ENCODE measurements at places on chromosomes 11 and 22.

DNA sequence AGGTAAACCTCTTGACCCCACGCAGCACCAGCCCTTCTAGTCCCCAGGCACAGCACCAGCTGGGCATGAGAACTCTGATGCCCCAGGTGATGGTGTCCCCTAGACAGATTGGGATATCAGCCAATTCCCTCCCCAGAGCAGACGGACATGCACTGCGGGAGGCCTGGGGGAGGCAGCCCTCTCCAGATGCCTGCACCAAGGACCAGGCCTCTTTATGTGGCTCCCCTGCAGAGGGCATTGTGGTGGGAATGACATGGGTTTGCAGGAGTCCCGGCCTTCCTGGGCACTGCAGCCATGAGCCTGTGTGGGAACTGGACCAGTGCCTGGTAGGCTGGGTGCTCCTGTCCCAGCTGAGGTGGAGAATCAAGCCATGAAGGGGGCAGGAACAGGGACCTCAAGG, 25.9 kb downstream of the PPM1F start:
- DNase-seq = no peak

DNA sequence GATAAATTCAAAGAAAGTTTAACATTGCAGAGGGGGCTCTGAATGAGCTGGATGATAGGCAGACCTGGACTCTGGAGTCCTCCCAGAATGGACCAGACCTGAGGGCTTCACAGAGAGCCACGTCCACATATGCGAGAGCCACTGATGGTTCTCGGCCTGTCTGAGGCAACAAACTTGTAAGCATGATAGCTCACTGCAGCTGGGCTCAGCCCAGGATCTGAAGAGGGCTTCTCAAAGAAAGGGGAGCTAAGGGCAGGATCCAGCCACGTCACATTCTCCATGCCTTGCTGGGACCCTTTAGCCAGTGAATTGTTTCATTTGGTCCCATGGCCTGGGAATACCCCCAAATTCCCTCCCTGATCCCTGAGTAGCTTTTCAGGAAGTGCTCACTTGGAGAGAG, 98.9 kb downstream of the ATXN10 start:
- no peak for DNase-seq

DNA sequence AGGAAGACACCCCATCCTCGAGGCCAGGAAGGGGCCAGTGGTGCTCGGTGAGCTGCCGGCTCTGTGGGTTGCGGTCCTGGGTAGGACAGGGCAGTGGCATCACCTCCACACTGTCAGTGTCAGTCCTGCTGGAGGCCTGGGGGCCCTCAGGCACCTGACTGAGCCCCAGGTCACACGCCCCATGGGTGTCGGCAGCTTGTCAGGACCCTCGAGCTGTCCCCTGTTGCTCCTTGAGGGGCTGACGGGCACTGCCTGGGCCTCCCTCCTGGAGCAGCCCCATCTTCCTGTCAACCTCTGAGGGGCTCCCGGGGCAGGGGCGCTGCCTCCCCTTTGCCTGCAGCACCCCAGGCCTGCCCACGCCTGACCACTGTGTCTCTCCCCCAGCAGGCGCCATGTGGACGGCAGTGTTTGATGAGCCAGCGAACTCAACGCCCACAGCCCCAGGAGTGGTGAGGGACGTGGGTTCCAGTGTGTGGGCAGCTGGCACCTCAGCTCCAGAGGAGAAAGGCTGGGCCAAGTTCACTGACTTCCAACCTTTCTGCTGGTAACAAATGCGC, 35.4 kb downstream of the SBF1 start:
- no peak for DNase-seq

- no peak for DNase-seq
Observed at GRCh38 chr11:119706029-119706428, 23.0 kb downstream of the NECTIN1 start.

- no peak for DNase-seq
Observed at GRCh38 chr22:48984639-48985038, 843.0 kb downstream of the BRD1 start.

DNA sequence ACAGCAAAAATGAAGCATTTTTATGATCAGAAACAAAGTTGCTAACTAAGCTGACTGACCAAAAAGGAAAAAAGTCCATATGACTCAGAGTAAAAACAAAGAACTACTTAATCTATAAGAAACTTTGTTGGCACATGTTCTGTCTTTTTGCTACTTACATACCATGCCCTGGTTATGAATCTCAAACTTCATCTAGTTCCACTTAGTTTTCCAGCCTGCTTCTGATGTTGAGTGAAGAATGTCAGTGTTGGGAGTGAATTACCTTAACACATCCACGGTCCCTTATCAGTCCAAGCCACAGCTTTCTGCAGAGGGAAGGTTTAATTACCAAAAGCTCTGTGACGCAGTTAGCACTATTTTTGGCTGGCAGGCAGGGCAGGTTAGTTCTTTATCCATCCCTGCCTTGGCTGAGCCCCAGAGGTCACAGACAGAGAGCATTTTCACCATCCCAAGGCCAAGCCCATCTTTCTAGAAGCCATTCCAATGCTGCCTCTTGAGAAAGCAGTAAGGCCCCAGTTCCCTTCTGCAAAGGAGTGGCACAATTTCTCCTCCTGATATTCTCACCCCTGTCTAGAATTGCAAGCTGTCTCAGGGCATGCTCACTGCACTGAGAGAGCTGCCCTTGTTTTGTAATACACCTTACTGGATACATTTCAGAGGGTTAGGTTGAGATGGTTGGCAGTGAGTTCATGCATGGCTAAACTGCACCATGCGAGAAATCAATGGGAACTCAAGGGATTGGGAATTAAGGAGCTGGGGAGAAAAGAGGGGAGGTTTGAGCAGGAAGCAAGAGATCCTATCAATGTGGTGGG, 67.1 kb downstream of the SLC1A2 start:
- DNase-seq = no peak

DNA sequence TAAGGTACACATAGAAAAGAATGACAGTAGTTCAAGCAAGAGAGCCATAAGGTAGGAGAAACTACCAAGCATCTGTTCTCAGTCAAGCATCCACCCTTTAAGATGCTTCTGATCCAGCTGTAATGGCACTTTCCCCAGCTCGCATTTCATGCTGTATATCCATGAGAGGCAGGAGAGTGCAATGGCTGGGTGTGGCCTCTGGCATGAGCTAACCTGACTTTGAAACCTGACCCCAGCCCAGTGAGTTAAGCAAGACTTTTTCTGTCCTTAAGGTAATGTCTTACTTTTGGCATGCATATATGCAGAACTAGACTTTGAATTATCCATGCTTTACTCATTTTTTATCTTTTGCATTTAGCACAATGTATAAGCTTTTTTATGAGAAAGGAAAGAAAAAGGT, 79.8 kb upstream of the CNTN5 start:
- no peak for DNase-seq

DNA sequence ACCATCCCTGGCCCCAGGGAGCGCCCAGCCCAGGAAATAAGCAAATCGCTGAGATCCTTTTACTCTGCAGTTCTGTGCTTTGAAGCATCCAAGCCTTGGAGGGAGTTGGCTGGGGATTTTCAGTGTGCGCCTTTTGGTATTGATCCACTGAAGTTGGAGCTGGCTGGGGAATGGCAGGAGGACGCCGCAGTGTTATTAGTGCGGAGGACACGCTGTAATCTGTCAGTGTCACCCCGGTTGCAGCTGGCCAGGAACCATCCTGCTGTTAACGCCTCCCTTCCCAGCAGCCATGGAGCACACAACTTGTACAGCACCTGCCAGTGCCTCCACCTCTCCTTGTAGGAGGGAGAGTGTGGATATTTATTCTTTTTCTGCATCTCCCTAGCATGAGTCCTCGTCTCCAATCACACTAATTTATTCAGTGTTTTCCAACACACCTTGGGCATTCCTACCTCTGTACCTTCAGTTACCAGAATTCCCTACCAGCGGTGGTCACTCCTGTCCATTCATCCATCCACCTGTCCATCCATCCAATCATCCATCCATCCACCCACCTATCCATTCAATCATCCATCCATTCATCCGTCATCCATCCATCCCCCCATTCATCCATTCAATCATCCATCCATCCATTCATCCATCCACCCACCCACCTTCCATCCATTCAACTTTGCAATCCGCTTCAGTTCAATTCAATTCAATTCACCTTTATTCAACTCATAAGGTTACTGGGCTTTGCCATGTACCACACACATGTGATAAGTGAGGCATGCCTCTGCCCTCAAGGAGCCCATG, 21.9 kb upstream of the EIF3D start:
- DNase-seq = no peak

GRCh38 chr11:61270354-61271076, 24.6 kb downstream of the VWCE start:
- DNase-seq = no peak

DNA sequence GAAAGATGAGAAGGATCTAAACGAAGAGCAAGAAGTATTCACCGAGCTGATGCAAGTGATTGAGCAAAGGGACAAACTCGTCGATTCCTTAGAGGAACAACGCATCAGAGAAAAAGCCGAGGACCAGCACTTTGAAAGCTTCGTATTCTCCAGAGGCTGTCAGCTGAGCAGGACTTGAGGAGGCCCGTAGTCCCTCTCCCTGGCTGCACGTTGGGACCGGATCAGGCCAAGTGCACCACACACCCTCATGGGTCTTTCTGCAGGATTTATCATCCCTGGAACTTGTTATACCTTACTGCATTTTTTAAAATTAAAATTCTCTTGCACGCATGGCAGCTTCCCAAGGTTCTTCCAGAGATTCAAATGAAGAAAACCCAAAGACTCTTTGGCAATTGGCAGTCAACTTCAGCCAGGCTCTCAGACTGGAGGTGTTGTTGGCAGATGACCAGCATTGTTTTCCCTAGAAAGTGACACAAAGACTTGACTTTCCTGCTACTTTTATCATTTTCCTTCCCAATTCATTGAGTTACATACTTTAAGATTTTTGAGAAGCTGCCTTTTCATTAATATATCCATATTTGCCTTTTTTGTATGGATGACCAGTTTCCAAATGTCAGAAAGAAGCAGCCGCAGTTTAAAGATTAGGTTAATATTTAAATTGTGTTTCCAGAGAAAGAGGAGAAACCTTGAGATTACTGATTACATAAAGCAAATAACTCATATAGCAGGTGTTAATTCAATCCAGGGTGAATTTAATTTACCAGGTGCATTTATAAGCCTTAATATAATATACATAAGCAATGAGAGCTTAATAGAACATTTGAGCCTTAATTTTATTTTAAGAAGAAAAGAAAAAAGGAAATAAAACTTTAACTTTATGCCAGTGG, 18.8 kb upstream of the PARVA start:
- no peak for DNase-seq

DNA sequence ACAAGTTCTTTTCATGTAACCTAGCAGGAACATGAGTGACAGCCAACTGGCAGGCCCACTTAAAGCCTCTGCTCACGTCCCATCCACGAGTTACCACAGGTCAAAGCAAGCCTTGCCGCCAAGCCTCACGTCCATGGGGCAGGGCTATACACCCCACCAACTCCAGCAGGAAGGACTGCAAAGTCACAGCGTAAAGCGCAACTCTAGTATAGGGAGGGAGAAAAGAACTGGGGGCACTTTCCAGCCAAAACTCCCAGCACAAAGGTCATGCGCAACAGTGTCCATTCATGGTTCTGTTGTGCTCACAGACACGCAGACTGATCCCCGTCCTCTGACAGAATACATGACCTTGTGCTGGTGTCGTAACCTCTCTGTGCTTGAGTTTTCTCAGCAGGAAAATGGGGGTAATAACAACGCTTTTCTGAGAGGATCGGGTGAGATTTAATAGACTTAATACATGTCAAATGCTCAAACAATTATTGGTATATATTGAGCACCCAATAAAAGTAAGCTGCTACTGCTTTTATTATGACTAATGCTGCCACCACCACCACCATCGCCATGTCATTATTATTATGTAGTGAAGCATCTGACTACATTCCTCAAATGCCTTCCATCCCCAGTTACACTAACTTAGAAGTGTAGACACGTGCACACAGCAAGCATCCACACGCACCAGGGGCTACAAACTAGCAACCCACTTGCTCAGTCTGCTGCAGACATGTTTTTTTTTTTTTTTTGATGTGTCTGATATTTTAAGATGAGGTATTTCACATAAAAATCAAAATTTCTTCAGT, 104.4 kb upstream of the PARVA start:
- no peak for DNase-seq

GRCh38 chr11:32172041-32172847, 81.4 kb downstream of the RCN1 start:
- no peak for DNase-seq

DNA sequence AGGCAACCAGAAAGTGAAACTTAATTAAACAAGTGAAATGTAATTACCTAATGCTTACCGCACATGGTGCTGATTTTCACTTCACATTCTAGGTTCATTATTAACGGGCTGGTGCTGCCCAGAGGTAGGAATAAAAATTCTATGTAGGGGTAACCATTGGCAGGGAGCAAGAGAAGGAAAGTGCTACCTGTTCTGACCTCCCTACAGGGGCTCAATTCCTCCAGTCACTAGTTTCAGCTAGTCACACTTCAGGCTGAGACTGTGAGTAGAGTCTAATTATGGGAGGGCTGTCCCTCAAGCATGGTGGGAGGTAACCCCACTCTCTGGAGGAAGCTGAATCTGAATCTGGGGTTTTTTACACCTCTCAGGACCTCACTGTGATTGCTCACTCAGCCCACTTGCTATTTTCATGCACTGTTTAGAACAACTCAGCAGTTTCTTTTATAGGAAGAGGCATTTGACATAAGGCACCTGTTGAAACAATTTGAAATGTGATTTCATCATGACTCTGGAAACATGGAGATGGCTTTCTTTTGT, 75.4 kb downstream of the MAML2 start:
- DNase-seq = no peak

Measured in activated CD4-positive, alpha-beta T cell treated with anti-CD3 and anti-CD28 coated beads for 1 hour (primary cell).